ENCODE measurements at places on chromosomes 2 and 18.

DNA sequence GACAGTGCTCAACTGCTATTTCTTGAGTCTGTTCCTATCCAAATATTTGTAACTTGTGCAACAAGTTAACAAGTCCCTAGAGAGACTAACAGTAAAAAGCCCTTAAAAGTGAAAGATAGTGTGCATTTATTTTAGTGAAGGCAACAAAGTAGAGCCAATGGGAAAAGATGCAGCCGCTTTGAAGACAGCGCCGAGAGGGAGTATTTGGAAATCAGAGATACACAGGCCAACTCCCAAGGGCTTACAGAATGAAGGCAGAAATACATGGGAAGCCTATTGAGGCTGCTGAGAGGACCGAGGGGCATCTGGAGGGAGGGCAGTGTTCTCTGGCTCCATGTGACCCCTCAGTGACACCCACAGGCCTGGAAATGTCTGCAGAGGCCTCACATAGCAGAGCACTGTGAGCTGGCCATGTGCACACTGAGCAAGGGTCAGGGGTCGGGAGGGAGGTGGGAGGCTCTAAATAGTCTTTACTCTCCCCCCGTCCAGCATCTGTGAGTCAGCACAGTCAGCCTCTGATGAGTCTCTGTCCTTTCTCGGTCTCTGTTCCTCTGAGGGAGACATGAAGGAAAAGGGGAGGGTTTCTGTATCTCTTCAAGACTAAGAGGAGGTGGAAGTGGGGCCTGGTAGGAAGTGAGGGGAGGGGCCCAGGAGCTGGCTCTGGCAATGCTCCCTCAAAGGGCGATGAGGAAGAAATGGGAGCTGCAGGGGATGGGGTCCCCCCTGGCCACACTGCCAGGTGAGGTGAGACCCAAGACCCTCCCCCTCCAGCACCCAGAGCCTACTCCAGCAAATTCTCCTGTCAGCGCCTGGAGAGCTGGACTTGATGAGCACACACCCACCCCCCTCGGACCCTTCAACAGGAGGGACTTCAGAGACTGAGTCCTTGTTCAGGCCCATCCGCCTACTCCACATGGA is 133.6 kb downstream of the SP3 start:
- DNase-seq = no peak

DNA sequence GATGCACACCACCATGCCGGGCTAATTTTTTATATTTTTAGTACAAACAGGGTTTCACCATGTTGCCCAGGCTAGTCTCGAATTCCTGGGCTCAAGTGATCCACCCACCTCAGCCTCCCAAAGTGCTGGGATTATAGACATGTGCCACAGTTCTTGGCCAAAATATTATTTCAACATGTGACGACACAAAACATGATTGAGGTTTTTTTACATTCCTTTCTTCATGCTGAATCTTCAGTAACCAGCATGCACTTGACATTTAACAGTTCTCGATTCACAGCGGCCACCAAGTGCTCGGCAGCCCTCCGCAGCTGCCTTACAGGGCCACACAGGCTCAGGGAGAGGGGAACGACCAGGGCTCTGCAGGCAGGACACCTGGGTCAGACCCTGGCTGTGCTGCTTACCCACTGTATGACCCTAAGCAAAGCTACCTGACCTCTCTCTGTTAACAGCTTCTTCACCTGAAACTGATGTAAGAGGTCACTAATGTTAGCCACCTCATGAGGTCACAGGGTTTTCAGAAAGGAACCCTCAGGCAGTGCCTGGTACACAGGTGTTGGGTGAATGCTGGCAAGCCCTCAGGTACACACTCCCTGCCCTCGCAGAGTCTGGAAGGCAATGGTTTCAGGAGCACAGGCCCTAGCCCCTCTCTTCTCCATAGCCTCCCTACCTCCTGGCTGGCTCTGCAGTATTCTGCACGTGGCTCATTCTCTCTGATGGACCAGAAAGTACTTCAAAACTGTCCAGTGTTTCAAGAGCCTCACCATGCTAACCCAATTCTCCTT is 25.7 kb downstream of the TUBB6 start:
- no peak for DNase-seq

DNA sequence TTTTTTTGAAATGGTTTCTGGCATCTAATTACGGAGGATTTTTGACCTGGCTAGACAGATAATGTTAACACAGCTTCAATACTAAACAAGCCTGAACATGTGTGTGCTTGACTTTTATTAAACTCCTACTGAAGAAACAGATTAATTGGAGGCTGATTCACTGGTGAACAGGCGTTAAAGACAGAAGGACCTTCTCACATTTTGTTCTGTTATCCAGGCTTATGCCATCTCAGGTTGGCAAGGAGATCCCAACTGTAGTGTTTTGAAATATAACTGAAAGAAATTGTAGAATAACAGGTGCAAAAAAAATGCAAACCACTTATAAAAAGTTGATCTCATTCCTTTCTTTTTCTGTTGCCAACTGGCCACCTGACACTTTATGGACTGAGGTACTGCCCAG is 269.6 kb downstream of the ARHGAP15 start:
- DNase-seq = no peak

GRCh38 chr18:60452421-60452820 is 79.8 kb upstream of the MC4R start:
- DNase-seq = no peak

- no peak for DNase-seq
Measured at GRCh38 chr2:60954139-60954538, 63.4 kb upstream of the PEX13 start.

- DNase-seq = no peak
Measured at GRCh38 chr2:168892327-168892726, 2.1 kb upstream of the SPC25 start.

- DNase-seq = no peak
Measured at GRCh38 chr2:37317746-37318145, 6.9 kb downstream of the PRKD3 start.
